Hematopoietic multipotent progenitor cell (in vitro differentiated cells): ENCODE measurements at places on chromosomes 3 and 15.

- DNase-seq = no peak
Observed at GRCh38 chr3:71862371-71863140, 77.6 kb upstream of the PROK2 start.

DNA sequence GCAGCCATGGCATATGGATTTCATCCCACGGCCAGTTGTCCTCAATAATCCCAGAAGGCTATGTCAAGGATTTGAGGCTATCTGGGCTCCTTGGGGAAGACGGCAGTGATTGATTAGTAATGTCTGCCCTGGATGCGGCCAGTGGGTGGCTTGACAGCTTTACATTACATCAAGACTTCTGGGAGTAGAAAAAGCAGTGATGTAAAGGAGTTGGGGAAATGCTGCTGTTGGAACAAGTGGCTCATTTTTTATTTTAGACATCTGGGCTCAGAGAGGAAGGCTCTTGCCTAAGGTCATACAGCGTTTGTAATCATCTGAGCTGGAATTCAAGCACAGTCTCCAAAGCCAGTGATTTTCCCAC lies 94.1 kb downstream of the FLNB start:
- DNase-seq = no peak

- no peak for DNase-seq
Observed at GRCh38 chr3:167120828-167121227, 259.3 kb downstream of the ZBBX start.

- DNase-seq = no peak
Observed at GRCh38 chr15:92178911-92179310, 214.8 kb upstream of the ST8SIA2 start.

DNA sequence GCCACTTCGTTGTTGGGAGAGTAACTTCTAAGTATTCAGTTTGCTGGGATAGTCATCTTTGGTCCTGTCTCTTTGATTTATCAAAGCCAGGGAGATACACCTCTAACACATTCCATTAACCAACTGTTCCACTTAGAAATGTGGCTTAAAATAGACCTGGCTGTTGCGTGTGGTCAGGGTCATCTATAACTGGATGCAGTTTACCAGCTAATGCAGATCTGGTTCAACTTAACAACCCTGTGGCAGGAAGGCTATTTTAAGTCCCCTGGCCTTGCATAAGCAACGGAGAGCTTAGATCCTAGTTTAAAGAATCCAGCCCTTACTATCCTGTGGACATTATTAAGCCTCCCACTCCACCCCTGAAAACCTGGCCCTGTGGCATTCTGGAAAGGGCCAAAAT lies 28.1 kb upstream of the CAPN3 start:
- DNase-seq = no peak

DNA sequence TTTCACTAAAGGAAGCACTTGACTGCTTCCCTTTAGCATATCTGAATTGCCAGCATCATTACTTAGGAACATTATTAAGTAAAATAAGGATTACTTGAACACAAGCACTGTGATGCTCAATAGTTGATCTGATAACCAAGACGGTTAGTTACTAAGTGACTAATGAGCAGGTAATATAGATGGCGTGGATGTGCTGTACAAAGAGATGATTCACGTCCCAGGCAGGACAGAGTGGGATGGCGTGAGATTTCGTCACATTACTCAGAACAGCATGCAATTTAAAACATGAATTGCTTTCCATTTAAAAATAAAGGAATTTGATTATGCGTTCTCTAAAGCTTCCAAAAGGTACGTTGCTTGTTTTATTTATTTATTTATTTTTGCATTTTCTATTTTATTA lies 240.0 kb upstream of the ARHGEF26 start:
- no peak for DNase-seq

GRCh38 chr3:114154321-114154821 lies 24.5 kb downstream of the DRD3 start:
- no peak for DNase-seq

GRCh38 chr3:166435469-166436057 lies 598.3 kb upstream of the BCHE start:
- DNase-seq = no peak

DNA sequence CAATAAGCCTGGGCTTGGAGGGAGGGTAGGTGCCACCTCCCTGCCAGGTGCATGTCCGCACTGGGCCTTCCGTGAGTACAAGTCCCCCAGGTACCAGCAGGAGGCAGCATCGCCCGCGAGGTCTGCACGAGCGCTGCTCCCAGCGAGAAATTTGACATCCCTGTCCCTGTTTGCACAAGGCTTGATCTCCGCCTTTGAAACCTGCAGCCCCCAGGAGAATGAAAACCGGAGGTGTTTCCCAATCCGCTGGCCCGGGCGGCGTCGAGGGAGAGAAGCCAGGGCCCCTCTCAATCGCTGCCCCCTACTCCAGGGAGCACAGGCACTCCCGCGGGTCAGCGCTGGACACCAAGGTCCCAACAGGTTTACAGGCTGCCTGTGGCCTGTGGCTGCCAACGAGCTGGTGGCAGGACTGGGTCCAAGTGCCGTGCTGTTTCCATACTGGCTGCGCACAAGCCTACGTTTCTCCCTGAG lies 961 bp downstream of the HAPLN3 start:
- peak; percentile 53 for DNase-seq

GRCh38 chr3:74403307-74403706 lies 211.2 kb downstream of the CNTN3 start:
- no peak for DNase-seq

GRCh38 chr3:5583920-5584319 lies 396.4 kb downstream of the EDEM1 start:
- DNase-seq = no peak

- no peak for DNase-seq
Observed at GRCh38 chr3:184371570-184372018, 6.4 kb downstream of the THPO start.

DNA sequence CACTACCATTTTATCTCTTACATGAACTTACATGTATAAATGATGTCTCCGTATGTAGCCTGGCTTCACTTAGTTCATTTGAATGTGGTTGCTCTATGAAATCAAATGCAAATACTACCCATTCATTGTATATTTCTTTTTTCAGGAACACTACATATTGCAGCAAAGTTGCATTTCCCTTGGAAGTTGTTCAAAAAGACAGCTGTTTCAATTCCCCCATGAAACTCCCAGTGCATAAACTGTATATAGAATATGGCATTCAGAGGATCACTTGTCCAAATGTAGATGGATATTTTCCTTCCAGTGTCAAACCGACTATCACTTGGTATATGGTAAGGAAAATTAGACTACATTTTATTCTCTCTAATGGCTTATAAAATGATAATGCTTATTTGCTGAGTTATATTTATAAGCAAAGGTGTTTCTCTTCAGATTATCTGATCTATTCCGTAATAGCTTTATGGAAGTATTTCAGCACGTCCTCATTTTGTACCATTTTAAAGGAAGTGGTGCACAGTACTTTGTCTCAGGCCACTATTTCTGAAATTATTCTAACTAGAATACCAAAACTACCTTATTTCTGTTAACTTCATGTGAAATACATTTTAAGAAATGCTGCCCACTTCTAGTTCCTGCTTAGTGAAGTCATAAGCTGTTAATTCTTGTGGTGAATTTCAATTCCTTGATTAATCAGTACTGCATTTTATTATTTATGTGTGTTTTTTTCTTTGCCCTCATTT lies 95.1 kb downstream of the IL1RAP start:
- no peak for DNase-seq

GRCh38 chr3:194623449-194624290 lies 9.5 kb downstream of the TMEM44 start:
- no peak for DNase-seq

DNA sequence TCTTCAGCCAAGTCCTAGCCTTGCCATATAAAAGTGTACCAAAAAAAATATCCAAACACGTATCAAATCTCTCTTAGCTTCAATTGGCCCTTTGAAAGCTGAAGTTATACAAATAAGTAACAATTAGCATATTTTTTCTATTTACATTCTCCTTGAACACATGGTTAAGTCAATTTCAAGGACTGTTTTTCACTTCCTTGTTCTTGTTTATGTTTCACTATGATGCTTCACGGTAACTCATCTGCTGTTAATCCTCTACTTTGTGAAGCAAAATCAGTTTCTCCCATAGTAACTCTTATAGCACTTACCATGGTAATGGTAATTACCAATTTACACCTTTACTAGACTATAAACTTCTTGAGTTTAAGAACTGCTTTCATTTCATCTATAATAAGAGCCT lies 10.6 kb upstream of the SPRED1 start:
- DNase-seq = no peak

DNA sequence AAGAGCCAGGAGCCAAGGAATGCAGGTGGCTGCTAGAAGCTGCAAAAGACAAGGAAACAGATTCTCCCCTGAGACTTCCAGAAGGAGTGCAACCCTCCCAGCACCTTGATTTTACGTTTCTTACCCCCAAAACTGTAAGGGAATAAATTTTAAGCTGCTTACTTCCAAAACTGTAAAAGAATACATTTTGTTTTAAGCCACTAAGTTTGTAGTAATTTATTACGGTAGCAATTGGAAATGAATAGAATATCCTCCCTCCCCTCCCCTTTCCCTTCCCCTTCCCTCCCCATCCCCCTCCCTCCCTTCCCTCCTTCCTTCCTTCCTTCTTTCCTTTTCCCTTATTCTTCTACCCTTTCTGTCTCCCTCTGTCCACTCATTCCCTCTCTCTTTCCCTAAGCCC lies 203.7 kb upstream of the CFAP20DC start:
- DNase-seq = no peak

DNA sequence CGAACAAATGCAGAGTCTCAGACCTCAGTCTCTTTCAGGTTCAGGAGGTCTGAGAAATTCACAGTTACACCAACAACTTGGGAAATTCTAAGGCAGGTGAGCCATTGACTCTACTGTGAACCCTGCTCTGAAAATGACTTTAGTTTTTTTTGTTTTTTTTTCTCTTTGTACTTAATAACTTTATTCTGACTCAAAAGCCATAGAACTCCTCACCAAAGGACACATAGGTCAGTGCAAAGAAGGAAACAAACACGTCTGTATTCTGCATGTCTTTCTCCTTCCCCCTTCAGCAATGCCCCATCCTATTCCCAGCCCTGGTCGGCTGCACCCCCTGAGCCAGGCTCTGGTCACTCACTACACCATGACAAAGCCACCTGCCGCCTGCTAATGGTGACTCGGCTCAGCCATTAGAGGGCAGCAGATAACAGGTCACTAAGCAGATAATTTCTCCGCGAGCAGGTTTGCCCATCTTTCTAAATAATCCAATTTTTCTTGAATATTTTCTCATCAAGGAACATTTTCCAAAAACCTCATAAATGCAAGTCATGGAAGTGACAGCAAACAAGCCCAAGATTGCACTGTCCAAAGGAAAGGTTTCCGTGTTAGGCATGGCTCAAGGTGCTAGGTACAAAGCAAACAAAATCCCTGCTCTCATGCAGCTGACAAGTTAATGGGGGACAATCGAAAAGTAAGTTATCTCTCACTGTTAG lies 37.7 kb downstream of the TM4SF4 start:
- no peak for DNase-seq

- DNase-seq = peak; percentile 45
Observed at GRCh38 chr3:61936344-61936937, 375.1 kb downstream of the PTPRG start.

DNA sequence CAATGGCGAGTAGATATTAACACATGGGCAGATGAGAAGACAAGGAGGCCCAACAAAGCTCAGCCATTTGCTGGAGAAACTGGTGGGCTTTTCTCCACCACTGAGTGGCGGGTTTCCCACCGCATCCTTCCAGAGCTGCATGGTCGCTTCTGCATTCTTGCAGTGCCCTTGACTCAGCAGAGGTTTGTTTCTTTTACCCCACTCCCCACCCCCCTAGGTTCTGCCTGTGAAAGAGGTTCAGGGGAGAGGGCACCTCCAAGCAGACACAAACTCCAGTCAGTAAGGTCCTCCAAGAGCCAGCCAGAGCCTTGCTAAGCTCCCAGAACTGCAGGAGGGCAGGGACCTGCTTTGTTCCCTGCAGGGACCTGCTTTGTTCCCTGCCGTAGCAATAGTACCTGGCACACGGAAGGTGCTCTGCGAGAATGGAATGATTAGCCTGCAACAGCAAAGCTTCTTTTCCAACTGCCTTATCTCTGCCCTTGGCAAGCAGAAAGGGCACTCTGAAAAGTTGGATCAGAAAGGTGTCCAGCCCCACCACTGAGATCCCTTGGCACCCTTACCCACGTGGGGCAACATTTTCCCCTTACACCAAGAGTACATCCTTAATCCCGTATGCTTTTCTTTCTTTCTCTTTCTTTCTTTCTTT lies 1.4 kb downstream of the PAQR5 start:
- no peak for DNase-seq

GRCh38 chr15:95701410-95701809 lies 629.1 kb upstream of the NR2F2 start:
- no peak for DNase-seq

DNA sequence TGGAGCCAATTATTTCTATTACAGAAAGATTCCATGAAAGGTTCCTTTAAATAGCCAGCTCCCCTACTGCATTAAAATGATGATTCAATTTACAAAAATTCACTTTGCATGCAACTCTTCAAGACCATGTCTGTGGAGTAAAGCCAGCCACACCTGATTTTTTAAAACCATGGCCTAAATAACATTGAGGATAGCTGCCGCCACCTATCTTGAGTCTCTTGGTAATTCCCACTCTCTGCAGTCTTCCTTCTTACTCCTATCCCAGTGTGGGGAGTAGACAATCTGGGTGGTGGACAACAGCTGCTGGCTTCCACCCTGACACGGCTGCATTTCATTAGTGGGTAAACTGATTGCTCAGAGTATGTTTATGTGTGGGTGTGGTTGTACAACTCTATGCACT lies 10.7 kb downstream of the LRTM1 start:
- DNase-seq = no peak

DNA sequence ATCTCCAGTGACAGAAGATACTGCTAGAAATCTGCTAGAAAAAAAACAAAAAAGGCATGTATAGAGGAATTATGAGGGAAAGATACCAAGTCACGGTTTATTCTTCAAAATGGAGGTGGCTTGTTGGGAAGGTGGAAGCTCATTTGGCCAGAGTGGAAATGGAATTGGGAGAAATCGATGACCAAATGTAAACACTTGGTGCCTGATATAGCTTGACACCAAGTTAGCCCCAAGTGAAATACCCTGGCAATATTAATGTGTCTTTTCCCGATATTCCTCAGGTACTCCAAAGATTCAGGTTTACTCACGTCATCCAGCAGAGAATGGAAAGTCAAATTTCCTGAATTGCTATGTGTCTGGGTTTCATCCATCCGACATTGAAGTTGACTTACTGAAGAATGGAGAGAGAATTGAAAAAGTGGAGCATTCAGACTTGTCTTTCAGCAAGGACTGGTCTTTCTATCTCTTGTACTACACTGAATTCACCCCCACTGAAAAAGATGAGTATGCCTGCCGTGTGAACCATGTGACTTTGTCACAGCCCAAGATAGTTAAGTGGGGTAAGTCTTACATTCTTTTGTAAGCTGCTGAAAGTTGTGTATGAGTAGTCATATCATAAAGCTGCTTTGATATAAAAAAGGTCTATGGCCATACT lies 4.0 kb downstream of the B2M start:
- DNase-seq = no peak

- no peak for DNase-seq
Observed at GRCh38 chr3:129304146-129304961, 25.7 kb downstream of the HMCES start.

- DNase-seq = peak; percentile 66
Observed at GRCh38 chr3:36893137-36893557, 51.7 kb downstream of the TRANK1 start.

GRCh38 chr3:134236505-134237170 lies 14.0 kb downstream of the RYK start:
- DNase-seq = no peak

- DNase-seq = no peak
Observed at GRCh38 chr3:134929976-134930375, 134.9 kb downstream of the EPHB1 start.

GRCh38 chr3:23682646-23683045 lies 123.1 kb upstream of the UBE2E1 start:
- no peak for DNase-seq

GRCh38 chr3:60263191-60263590 lies 988.1 kb downstream of the FHIT start:
- no peak for DNase-seq
